ENCODE measurements at places on chromosomes 16 and 17.

- no peak for DNase-seq
Measured at GRCh38 chr17:31158746-31159377, 64.1 kb downstream of the NF1 start.

- peak; percentile 24 for DNase-seq
Measured at GRCh38 chr17:75487351-75488070, 27.8 kb downstream of the CASKIN2 start.

DNA sequence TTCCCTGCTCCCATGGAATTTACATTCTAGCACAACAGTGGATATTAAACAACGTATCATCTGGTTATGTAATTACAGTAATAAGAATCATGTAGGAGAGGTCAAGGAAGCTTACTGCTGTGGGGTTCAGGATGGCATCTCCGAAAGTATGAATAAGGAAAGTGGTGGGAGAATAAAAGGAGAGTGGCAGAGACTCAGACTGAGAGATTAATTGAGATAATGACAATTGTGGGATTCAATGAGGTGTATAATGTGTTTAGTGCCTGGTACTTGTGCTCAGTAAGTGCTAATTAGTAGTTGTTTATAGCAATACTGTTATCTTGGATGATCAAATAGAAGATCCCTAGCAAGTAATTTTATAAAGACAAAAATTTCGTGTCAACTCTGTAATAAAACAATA lies 45.3 kb downstream of the NF1 start:
- no peak for DNase-seq

GRCh38 chr17:81080019-81080418 lies 45.1 kb downstream of the BAIAP2 start:
- DNase-seq, result no peak

- no peak for DNase-seq
Measured at GRCh38 chr17:4272213-4272971, 8.6 kb upstream of the ANKFY1 start.

GRCh38 chr16:81477697-81478693 lies 33.4 kb downstream of the CMIP start:
- no peak for DNase-seq

GRCh38 chr16:8660841-8661301 lies 13.5 kb upstream of the ABAT start:
- DNase-seq, result peak; percentile 30

DNA sequence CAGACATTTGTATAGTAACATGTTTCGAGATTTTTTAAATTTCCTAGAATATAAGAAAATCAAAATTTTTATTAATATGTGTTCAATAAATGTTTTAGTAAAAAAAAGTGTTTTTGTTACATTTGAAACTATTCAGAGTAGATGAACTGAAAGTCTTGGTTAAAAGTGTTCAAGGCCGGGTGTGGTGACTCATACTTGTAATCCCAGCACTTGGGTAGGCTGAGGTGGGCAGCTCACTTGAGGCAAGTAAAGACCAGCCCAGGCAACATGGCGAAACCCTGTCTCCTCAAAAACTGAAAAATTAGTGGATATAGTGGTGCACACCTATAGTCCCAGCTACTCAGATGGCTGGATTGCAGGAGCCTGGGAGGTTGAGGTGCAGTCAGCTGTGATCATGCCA lies 16.8 kb upstream of the PHKG2 start:
- DNase-seq, result no peak

- DNase-seq, result no peak
Measured at GRCh38 chr17:80992077-80992947, 671 bp downstream of the CHMP6 start.

DNA sequence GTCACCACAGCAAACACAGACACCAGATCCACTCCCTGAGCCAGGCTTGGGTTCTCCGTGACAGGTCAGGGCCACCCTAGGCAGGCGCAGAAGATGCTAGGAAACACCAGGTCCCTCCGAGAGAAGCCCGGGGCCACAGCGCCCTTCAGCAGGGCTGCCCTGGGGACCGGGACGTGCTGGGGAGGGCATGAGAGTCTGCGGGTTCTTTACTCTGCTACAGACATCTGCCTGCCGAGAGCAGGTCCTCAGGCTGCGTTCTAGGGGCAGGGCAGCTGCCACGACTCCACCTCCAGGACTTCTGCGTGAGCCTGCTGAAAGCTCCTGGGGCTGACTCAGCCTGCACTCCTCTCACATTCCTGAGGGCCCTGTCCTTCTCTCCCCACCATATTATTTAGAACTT lies 11.4 kb downstream of the MYLK3 start:
- DNase-seq, result no peak
